ENCODE measurements at places on chromosomes 16 and 17. TPM values are rescaled to one million over a fixed set of nuclear protein-coding genes. Genes with fewer than 3 reads are reported as not detected.

DNA sequence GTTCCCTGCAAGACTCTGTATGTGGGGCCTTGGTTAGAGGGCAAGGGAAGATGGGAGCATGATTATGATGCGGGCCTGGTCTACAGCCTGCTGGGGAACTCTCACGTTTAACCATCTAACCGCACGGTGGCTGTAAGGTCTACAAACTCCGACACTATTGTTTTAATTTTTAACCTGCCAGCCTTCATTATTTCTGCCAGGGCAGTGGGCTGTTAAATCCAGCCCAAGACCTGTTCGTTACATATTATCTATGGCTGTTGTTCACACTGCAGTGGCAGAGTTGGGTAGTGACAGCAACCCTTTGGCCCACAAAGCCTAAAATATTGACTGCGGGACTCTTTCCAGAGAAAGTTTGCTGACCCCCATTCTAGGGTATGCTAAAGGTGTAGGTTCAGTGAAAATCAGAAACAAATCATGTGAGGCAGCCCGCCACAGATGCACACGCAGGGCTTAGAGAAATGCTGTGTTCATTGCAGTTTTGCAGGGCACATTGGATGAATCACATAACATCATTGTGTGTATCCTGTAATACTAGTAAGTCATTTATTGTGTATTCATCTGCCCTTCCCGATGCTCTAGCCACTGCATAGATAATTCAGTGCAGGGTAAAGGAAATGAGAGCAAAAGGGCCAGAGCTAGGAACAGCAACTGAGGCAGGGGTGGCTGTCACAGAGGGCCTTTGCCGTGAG is 14.3 kb downstream of the SNX29 start:
- DNase-seq: no peak

MARVELD3 gene
- not detected for total RNA-seq

SKAP1 gene
- total RNA-seq: 0.17 TPM

PRSS36 gene
- total RNA-seq: 0.51 TPM

GRCh38 chr17:15513058-15513791 is 45.8 kb upstream of the CDRT4 start:
- DNase-seq: no peak

GRCh38 chr17:58250344-58251011 is 12.1 kb downstream of the LPO start:
- no peak for DNase-seq

CBX2 gene
- total RNA-seq: 14.1 TPM

DNA sequence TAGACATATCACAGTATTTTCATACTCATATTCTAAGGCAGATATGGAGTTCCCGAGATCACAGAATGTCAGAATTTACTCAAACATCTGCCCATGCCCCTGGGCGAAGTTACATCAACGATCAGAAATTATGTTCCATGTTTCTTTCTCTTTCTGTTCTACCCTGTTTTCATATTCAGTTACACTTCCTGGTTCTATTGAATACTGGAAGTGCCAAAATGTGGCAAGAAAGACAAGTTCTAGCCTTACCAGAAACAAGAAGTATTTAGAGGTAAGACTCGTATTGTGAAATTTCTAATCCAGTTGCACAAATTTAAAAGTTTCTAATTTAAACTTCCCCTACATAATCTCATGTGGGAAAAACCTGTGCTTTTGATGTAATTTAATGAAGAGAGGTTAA is 36.1 kb downstream of the KCNJ2 start:
- no peak for DNase-seq

FN3K gene
- 7.0 TPM for total RNA-seq

- peak; percentile 50 for DNase-seq
Measured at GRCh38 chr16:24853830-24854229, 8.1 kb downstream of the SLC5A11 start.

CD79B gene
- total RNA-seq: 2.1 TPM

- DNase-seq: peak; percentile 86
Measured at GRCh38 chr17:10729334-10730193, at the start of gene TMEM220. Gene TMEM220, minus strand, starts transcription at chr17:10730023. Its CDS starts 172 bp downstream, at chr17:10729851.

ZNF423 gene
- 13.4 TPM for total RNA-seq

HS3ST6 gene
- total RNA-seq: not detected

PTX4 gene
- total RNA-seq: not detected

- DNase-seq: peak; percentile 20
Measured at GRCh38 chr16:53911513-53911912, 207.6 kb downstream of the FTO start.

ZSWIM7 gene
- total RNA-seq: 16.0 TPM

EXOC7 gene
- total RNA-seq: 114 TPM

DNA sequence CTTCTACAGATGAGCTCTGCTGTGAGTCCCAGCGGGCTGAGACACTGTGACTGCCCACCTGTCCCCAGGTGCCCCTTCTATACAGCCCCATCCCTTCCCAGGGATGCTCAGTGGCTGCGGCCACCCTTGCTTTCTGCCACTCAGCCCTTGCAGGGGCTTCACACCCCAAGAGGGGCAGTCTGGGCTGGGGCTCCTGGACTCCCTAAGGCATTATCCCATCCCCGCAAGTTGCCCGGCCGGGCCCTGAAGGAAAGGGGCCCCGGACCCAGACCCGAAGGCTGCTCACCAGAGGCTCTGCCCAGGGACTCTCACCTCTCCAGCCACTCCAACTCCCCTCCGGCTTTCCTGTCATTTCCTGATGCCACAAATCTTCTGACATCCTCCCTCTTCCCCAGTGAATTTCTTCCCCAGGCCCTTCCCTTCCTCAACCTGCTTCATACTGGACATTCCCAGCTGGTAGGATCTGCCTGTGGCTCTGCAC is 88.5 kb upstream of the TOB1 start:
- no peak for DNase-seq

NPIPB8 gene
- not detected for total RNA-seq

DNA sequence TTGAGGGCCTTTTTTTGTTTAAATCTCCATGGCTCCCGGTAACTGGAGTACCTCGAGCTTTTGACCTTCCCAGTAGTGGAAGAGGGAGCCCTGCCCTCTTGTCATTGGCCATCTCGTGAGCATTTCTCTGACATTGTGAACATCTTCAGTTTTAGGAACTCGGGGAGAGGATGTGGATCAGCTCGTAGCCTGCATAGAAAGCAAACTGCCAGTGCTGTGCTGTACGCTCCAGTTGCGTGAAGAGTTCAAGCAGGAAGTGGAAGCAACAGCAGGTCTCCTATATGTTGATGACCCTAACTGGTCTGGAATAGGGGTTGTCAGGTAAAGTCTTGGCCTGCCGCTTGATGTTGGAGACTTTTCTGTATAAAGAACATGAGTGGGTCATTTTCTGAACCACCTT is 24.3 kb downstream of the NTAN1 start:
- no peak for DNase-seq

DNA sequence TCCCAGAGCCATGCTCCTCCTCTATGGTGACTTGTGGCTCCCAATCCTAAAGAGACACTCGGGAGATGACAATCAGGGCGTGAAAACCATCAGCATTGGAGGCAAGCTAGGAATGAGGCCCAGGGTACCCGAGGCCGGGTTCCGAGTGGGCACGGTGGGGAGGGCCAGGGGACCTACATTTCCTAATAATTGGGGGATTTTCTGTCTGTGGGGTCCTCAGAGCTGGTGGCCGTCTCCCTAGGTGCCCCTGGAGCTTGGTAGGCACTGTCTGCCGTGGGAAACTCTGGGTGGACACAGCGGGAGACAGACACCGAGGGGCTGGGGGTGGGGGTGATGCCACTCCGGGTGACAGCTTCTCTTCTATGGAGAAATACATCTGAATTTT is 312.5 kb upstream of the TNRC6C start:
- DNase-seq: no peak

GRCh38 chr16:23734176-23734893 is 20.5 kb upstream of the CHP2 start:
- DNase-seq: no peak

DNA sequence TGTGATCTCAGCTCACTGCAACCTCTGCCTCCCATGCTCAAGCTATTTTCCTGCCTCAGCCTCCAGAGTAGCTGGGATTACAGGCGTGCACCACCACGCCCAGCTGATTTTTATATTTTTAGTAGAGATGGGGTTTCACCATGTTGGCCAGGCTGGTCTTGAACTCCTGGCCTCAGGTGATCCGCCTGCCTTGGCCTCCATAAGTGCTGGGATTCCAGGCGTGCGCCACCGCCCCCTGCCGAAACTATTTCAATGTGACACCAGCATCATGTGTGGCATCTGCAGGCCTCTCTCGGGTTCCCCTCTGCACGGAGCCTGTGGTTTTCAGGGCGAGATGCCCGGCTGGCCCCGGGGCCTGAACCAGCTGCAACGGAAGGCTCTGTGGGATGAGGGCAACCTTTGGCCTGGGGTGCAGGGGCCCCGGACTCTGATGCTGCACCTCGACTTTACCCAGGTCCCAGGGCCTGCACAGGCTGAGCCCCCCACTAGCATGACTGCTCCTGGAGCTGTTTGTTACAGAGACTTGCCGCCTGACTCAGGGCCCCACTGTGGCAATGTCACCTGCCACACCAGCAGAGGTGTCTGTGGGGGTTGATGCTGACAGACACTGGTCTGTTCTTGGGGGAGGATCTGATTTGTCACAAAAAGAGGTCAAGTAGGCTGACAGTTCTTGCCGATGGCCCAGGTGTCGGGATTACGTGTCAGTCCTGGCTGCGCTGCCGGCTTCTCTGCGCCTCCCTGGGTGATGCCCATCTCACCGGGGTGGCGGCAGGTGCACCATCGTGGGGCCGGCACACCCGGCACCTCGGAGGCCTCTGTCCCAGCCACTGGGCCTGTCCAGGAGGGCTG is 8.6 kb upstream of the TEX19 start:
- no peak for DNase-seq

RMI2 gene
- 5.1 TPM for total RNA-seq

SMIM22 gene
- not detected for total RNA-seq

GRCh38 chr17:78174870-78175642 is 6.7 kb downstream of the SYNGR2 start:
- DNase-seq: no peak

- no peak for DNase-seq
Measured at GRCh38 chr17:61423967-61424649, 24.5 kb downstream of the TBX2 start.

DNA sequence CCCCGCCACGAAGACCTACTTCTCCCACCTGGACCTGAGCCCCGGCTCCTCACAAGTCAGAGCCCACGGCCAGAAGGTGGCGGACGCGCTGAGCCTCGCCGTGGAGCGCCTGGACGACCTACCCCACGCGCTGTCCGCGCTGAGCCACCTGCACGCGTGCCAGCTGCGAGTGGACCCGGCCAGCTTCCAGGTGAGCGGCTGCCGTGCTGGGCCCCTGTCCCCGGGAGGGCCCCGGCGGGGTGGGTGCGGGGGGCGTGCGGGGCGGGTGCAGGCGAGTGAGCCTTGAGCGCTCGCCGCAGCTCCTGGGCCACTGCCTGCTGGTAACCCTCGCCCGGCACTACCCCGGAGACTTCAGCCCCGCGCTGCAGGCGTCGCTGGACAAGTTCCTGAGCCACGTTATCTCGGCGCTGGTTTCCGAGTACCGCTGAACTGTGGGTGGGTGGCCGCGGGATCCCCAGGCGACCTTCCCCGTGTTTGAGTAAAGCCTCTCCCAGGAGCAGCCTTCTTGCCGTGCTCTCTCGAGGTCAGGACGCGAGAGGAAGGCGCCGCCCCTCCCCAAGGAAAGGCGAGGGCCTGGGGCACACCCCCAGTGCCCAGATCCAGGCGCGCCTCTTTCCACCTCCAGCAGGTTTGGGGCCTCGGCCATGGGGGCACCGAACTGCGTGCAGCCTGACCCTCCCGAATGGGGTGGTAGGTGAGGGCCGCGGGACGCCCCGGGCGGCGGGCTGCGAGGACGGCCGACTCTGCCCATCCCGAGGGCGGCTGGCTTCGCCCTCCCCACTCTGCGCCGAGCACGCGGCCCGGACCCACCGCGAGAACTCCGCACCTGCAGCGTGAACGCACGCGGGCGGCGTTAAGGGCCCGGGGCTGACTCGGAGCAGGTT is 664 bp downstream of the HBQ1 start:
- DNase-seq: peak; percentile 80

DNA sequence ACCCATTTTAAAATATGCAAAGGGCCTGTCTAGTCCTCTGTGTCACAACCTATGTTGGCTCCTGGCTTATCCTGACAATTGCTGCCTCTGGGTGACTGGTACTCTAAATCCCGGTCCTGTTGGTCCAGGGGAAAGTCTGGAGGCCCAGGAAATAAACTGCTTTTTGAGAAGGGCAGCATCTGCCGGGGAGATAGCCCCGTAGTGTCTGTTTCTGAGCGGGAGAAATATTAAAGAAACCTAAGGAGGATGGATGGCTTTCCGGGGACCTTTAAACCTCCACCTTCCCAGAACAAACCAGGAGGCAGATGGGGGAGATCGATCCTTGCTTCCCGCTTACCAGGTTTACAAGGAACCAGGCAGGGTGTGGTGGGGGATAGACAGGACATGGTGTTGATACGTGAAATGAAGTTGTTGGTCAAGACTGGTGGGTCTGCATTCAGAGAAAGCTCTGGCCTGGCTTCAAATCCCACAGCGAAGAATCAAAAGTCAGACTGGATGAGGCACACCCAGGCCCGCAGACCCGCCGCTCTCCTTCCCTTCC is 3.8 kb downstream of the HOXB2 start:
- peak; percentile 37 for DNase-seq

TP53TG3F gene
- total RNA-seq: not detected

ZFP3 gene
- total RNA-seq: 2.0 TPM

DNA sequence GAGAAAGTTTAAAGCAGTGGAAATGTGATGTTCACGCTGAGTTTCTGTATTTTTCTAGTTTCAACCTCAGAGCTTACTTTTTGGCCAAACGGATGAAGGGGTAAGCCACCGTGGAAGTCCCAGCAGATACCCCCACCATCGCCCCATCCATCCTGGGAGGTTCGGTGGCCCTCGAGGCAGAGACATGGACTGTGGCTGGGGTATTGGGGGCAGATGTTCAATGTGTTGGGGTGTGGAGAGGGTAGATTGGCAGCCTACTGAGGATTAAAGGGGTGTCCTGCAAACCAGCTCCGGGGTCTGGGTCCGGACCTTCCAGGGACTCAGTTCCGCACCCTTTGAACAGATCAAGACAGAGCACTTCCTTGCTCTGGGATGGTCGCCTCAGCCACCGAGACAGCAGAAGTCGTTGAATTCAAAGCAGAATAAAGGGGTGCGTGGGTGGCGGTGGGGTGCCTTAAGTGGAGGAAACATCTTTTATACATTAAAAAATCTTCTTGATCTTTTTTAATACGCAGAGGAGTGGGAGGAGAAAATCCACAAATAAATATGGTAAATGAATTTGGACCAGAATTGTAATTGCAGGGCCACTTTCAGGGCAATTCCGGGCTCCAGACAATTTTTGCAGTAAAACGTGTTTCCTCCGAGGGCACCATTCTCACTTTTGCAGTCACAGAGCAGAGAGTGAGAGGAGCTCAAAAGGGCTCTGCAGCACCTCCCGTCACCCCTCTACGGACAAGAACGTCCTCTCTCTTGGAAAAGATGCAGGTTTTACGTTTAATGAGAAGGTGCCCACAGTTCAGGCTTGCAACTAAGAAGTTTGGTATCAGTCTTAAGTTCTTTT is 8.2 kb upstream of the CBX8 start:
- no peak for DNase-seq

FBXL16 gene
- total RNA-seq: not detected

DNA sequence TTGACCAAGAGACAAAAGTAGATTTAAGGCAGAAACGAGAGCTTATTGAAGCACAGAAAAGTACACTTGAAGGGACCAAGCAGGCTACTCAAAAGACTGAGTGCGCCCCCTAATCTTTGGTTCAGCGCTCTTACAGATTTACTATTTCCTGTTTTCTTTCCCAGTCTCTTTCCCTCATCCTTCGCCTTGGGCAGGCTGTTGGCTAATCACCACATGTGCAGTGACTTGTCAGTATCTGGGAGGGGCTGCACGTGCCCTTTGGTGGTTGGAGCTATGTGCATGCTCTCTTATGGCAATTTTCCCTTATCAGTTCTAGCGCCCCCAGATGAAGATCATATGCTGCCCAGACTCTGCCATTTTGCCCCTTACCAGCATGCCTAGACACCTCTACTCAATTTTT is 35.4 kb upstream of the SHISA6 start:
- no peak for DNase-seq
